ENCODE measurements at places on chromosomes 6 and 20.

- peak; percentile 61 for DNase-seq
Measured at GRCh38 chr6:138538390-138539031, 39.2 kb upstream of the NHSL1 start.

GRCh38 chr6:63806573-63806913 is 170.9 kb downstream of the PHF3 start:
- no peak for DNase-seq

DNA sequence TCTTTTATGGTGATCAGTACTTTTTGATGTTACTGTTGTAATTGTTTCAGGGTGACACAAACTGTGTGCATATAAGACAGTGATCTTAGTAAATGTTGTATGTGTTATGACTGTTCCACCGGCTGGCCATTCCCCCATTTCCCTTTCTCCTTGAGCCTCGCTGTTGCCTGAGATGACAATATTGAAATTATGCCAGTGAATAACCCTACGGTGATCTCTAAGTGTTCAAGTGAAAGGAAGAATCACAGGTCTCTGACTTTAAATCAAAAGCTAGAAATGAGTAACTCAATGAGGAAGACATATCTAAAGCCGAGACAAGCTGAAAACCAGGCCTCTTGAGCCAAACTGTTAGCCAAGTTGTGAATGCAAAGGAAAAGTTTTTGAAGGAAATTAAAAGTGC is 32.3 kb downstream of the TULP4 start:
- no peak for DNase-seq

- DNase-seq: peak; percentile 3
Measured at GRCh38 chr6:147741389-147741788, 232.9 kb downstream of the SAMD5 start.

DNA sequence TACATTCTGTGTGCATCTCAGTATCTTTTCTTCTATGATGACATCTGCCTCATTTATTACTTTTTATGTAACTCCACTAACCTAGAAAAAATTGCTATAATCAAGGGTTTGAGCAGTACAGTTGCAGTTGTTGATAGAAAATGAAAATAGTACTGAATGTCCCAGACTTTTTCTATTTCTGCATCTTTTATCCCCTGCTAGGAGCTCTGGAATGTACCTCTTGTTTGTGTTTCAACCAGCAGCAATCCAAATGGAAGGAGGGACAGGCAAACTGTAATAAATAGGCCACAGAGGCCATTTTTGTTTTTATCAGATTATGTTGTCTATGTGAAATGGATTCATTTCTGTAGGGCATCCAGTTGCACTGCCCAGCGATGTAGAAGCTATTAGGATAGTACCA is 536.9 kb downstream of the KIF16B start:
- no peak for DNase-seq

- no peak for DNase-seq
Measured at GRCh38 chr20:59412875-59413284, 112.5 kb downstream of the EDN3 start.

DNA sequence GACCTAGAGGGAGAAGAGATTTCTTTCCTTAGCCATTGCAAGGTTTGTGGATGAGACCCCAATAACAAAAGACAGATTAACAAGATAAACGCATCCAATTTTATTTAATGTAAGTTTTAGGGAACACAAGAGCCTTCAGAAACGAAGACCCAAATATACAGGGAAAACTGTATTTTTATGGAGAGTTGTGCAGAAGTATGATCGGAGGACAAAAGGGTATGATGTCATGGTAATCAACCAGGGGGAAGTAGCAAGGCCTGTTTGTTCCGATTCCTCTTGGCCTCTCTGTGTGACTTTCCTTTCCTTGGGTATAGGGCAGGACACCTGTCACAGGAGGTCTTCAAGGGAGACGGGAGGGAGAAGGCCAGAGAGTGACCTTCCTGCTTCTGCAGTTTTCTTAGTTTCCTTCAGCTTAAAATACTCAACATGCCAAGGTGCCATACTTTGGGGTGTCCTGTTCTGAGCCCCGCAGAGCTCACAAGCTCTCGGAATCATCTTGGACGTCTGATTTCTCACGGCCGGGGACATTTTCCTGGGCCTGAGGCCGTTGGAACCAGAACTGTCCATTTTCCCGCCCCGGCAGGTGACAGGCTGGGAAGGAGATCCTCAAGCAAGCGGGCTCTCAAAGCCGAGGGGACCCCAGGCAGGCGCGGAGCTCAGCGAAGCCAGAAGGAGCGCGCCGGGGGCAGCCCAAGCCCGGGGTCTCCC is 21.7 kb downstream of the TMC2 start:
- DNase-seq: no peak

DNA sequence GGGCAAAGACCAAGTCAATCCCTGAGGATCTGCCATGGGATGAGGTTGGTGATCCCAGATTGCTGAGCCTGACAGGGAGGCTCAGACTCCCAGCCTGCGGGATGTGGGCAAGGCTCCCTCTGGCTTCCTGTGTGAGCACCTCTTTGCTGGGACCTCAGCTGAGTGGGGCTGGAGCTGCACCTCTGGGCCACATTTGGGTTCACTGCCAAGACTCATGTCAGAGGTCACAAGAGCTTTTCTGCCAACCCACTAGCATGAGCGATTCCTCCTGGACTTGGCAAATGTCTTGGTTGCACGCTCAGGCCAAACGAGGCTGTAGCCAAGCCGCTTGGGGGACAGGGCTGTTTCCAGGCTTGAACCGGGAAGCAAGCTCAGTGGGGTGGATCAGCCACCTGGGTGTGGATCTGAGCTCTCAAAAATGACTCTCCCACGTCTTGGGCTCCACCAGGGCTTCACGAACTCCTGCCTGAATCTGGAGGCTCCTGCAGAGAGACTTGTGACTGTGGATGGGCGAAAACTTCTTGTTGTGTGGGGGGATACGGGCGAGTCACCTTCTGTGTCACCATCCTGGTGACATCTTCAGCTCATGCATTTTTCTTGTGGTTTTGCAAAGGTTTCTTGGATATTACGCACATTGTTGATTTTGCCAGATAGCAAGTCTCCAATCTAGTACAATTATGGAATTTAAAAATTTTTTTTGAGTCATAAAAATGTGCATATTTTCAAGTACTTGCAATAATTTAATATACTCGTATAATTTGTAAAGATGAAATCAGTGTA is 359.5 kb downstream of the CDH4 start:
- no peak for DNase-seq

DNA sequence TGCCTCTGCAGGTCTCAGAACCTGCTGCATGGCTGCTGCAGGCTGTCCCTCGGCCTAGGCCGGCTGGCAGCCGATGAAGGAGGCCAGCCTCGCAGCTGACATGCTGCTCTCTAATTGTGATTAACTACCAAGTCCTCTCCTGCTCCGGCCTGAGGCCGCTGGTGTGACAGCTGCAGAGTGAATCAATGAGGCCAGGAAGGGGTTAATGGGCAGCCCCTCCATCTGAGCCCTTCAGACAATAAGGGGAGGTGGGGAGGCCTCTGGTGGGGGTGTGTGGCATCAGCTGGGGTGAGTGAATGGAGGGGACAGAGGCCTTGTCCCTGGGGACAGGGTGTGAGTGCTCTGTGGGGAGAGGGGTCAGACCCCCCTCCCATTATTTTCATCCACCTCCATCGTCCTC is 34.4 kb downstream of the SLC52A3 start:
- DNase-seq: no peak

DNA sequence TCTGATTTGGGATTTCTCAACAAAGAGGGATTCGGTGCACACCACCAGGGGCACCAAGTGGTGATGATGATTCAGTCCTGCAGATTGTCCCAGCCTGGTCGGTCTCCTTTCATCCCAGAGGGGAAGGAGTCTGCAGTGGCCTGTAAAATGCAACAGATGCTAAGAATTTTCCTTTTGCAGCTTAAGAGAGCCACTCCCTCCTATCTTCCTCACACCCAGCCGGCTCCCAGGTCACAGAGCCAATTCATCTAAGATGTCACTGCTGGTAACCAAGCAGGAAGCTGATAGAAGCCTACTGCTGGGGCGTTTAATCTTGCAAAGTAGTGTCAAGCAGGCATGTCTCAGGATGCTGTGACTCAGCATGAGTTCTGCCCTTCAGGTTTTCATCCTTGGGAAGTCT is 203.8 kb upstream of the LRFN2 start:
- peak; percentile 23 for DNase-seq

GRCh38 chr6:137868721-137869548 is 1.9 kb downstream of the TNFAIP3 start:
- no peak for DNase-seq

DNA sequence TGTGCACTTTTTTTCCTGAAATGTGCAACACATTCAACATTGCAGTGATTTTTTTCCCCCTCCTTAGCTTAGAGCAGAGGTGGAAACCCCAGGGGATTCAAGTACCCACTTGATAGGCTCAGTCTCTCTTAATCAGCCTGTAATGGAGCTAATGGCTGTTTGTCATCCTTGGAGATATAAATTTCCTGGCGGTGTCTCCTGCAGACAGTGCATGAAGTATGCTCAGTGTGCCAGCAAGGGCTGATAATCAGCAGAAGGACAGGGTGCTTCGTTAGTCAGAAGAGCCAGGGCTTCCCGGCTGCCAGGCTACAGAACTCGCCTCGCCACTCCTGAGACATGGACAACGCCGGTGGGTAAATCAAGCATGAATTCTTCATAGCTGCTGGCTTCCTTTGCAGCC is 69.8 kb upstream of the PHACTR2 start:
- DNase-seq: no peak

DNA sequence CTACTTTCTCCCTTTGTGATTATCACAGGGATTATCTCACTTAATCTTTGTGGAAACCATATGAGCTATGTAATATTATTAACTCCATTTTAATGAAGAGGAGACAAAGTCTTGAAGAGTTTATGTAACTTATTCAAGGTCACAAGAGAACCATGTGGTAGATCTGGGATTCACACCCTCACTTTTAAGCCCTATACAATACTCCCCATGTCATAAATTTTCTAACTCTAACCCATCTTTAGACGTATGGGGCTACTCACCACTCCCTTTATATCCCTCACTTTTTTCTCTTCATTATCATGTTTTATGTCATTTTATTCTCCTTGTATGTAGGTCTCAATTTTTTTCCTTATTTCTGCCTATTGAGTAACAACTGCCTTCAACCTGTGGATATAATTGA is 126.4 kb upstream of the AHI1 start:
- no peak for DNase-seq

GRCh38 chr20:33475381-33476152 is 14.3 kb upstream of the CBFA2T2 start:
- no peak for DNase-seq

DNA sequence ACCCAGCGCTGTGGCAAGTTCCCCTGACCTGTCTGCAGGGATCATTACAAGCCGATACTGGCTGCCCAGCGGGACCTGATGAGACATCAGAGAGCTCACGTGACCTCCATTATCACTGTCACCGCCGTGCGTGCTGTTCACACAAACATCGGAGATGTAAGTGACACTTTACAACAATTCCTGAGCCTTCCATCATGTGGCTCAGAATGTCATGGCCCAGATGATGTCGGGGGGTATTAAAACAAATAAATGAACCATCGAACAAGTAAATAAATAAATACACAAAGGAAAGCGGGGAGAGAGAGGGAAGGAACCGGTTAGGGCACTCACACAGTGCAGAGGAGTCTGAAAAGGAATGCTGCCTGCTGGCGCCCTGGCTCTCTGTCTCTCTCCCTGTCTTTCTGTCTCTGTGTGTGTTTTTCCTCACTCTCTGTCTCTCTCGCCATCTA is 195.1 kb downstream of the BMP7 start:
- DNase-seq: no peak

DNA sequence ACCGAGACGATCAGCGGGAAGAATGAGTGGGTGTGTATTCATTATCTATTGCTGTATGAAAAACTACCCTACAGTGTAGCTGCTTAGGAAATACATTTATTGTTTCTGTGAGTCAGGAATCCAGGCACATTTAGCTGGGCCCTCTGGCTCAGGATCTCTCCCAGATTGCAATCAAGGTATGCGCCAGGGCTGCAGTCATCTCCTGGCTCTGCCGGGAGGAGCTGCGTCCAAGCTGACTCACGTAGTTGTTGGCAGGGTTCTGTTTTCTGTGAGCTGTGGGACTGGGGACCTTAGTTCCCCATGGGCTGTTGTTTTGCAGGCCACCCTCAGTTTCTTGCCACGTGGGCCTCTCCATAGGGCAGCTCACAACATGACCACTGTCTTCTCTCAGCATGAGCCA is 68.2 kb upstream of the FUCA2 start:
- DNase-seq: peak; percentile 93

- no peak for DNase-seq
Measured at GRCh38 chr6:22809370-22809769, 240.0 kb downstream of the HDGFL1 start.

- no peak for DNase-seq
Measured at GRCh38 chr20:39259010-39259803, 297.1 kb downstream of the DHX35 start.

DNA sequence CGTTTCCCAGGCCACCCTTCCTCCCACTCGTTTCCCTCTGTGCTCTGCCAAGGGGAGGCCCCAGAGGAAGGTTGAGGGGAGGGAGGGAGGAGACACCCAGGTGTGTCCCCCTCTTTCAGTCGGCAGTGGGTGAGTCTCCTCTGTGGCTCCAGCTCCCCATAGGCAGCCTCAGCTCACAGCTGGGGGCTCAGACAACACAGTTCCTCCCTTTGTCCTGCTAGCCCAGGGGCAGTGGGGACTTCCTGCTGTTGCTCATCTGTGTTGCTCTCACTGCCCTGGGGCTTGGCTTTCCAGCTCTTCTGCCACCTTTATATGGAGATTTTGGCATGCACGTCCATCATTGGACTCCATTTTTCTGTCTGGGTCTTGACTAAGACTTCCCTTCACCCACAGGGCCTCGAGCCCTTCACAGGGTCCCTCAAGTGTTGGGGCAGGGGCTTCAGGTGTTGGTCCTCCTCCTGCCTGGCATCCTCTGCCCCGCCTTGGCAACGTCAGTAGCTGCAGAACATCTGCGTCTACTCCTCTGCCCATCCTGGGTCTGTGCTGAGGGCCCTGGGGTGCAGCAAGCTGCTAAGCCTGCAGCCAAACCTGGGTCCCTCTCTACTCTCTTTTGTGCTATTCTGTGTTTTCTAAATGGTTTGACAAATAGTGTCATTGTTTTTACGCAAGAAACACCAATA is 190.6 kb upstream of the PMEPA1 start:
- DNase-seq: no peak

DNA sequence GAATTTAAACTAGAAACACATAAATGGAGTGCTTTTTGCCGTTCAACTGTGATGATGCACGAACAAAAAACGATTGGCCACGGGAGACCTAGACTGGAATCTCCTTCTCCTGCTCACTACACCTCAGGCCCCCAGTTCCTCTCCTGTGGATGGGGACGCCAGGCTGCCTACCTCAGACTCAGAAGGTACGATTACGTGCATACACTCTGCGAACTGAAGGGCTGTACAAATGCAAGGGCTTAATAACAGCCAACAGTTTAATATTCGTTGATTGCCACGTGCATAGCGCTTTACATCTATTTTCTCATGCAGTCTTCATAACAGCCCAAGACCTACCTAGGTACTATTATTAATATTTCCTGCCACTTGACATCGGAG is 495 bp upstream of the ARMC2 start:
- no peak for DNase-seq

- no peak for DNase-seq
Measured at GRCh38 chr6:32167154-32167760, 2.9 kb downstream of the EGFL8 start.

GRCh38 chr6:89050155-89050554 is 30.4 kb upstream of the PNRC1 start:
- DNase-seq: peak; percentile 78

- no peak for DNase-seq
Measured at GRCh38 chr6:5164092-5164491, 79.0 kb downstream of the PPP1R3G start.

GRCh38 chr6:69064226-69064625 is 429.1 kb downstream of the ADGRB3 start:
- no peak for DNase-seq
